ENCODE measurements at places on chromosomes 12 and 14.

DNA sequence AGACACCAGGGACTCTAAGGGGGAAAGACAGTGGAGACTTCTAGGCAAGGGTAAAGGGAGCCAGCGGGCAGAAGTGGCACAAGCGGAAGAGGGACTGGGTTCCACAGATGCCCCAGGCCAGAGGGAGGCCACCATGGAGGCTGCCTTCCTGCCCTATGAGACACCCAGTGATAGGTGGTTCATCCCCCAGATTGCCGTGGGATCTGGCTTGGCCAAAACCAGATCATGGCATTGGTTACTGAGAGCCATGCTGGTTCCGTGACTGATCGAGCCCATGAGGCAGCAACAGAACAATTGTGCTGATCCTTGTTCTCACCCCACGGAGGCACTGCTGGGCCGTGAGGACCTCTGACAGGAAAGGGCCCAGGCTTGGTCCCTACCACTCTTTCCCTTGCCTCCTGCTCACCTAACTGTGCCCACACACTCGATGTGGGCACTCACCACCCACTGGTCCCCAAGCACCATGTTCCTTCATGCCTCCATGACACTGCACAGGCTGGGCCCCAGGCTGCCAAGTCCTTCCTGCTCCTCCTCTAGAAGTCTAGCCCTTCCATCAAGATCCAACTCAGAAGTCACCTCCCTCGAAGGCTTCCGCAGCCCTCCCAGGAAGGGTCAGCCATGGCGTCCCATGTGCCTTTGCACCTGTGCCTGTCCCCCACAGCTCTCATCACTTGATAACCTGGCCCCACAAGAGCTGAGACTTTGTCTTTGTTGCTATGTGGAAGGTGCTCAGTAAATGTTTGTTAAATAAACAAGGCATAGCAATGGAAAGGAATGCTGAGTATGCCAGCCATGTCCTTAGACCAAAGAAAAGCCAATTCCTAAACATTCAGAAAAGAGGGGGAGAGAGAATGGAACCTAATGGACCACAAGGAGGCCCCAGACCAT, 7.3 kb downstream of the KRT79 start:
- no peak for DNase-seq

DNA sequence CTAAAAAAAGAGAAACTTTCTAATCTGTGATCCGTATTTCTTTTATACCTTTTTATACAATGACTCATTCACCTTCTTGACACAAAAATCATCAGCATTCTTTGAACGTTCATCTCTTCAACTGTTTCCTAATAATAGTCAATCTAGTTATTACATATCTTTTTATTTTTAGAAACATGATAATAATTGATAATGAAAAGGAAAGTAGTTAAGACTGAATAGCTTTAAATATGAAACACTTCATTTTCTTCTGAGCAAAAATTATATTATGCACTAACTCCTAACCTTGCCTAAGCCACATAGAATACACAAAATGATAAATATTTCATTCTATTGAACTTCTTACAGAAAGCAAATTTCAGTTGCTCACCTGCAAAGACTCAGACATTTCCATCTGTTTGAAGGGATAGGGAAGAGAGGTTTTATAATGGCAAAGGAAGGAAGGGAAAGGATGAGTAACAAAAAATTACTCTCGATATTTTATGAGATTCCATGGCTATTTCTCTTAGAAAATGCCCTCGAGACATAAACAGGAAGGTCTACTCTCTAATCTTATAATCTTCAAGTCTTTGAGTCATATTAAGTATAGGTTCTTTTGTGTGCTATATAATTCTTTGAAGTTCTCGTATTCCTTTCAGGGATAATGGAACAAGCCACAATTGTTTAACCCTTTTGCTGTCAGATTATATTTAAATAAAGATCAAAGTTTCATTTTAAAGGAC, 7.5 kb upstream of the KLHL42 start:
- no peak for DNase-seq

DNA sequence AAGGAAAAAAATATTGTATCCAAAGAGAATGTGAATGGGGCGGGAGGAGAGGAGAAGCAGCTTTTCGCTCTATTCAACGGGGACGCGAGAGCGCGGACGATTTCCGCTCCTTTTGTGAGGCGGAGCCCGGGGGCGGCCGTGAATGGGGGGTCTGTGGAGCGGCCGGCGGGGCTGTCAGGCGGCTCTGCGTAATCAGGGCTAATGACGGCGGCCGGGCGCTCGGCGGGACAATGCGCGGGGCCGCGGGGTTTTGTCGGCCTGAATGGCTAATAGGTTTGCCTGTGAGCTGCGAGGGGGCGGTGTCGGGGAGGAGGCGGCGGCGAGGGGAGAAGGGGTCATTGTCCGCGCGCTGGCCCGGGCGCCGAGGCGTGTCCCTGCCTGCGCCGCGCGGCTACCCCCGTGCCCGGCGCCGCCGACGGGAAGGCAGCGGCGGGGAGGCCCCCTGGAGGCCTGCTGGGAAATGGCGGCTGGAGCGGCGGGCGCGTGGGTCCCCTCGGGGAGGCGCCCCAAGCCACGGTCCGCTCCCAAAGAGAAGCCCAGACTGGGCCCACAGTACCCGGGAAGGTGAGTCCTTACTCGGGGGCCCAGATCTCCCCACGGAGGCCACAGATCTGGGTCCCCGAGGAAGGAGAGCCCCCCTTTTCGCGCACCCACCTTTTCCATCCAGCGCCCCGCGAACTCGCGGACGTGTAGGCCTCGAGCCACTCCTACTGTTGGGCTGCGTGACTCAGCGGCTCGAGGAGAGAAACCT, 6.0 kb downstream of the SIX6 start:
- DNase-seq: peak; percentile 34

GRCh38 chr12:52606581-52607218, 5.4 kb upstream of the KRT72 start:
- DNase-seq: no peak

- no peak for DNase-seq
These were observed 258.6 kb upstream of the DCN start for GRCh38 chr12:91441246-91441645.

DNA sequence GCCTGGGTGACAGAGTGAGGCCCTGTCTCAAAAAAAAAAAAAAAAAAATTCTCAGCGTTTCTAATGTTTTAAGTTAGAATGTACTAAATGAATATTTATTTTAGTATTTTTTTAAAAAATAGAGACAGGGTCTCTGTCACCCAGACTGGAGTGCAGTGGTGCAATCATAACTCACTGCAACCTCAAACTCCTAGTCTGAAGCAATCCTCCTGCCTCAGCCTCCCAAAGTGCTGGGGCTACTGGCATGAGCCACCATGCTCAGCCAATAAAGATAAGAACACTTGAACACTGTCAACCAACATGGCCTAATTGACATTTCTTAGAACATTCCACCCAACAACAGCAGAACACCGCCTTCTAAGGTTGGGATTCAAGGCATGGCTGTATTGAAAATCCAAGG, 5.1 kb upstream of the DYNC1H1 start:
- no peak for DNase-seq

GRCh38 chr14:70879448-70879847, 27.8 kb upstream of the PCNX1 start:
- no peak for DNase-seq

DNA sequence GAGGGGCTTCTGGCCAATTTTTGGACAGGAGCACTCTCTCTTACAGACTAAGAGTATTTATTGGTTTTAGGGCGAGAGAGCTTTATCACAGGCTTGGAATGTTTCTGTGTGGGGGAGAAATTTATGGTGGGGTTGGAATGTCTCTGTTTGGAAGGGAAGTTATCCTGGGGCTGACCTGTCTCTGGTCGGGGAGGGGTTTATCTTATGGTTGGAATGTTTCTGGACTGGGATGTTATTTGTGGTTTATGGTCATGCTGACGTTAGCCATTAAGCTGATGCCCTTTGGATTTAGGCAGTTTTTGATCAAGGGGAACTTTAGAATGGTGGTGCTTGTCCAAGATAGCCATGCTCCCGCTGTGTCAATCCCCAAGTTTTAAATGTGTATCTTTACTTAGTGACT, 614.8 kb downstream of the DIO2 start:
- no peak for DNase-seq

GRCh38 chr12:103020839-103021238, 63.4 kb downstream of the ASCL1 start:
- DNase-seq: no peak

- no peak for DNase-seq
These were observed 361.1 kb upstream of the ATP2B1 start for GRCh38 chr12:90069711-90070110.

DNA sequence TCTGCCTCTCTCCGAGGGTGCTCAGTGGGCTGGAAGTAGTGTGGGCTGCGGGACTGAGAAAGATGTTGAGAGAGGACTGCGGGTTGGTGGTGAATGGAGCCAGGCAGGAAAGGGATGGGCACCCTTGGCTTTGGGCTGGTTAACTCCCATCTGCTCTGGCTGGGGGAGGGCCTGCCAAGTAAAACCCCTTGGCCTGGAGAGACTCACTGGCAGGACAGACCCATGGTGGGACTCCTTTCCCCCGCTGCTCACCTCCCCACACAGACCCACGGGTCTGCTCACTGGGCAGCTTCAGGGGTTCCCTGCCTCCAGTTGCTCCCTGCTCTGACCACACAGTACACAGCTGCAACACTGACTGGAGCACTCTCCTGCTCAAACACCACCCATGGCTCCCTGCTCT, 54.1 kb downstream of the KRT80 start:
- no peak for DNase-seq

- no peak for DNase-seq
These were observed 322.1 kb upstream of the ATP2B1 start for GRCh38 chr12:90030726-90031125.

GRCh38 chr12:122368361-122369073, 54.0 kb downstream of the CLIP1 start:
- no peak for DNase-seq

- peak; percentile 34 for DNase-seq
These were observed 16.8 kb upstream of the MYL2 start for GRCh38 chr12:110937104-110937641.

DNA sequence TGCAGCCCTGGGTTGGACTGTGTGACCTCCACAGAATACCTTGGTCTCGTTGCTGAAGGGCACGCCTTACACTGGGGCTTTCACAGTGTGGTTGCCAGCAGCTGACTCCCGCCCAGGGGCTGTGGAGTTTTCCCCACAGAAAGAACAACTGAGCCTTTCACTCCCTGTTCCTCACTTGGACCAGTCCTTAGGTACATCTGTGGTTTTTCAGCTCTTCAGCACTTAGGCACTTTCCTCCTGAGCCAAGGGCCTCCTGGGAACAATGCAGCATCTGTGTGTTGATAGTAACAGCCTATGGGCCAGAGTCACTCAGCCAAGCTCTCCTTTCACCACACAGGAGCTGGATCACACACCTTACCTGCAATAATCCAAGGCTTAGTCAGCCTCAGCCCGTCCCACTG, 25.0 kb downstream of the ERP27 start:
- DNase-seq: no peak
